T-helper 17 cell (primary cell): ENCODE measurements at places on chromosomes 6 and 20.

GRCh38 chr6:32047084-32047478, 8.9 kb downstream of the CYP21A2 start:
- H3K4me3 ChIP-seq, result no peak overlapping the region
- H3K36me3 ChIP-seq, result peaks cover 2% of the 10 kb centered on the region
- peaks cover 12% of the 10 kb centered on the region for H3K27me3 ChIP-seq
- DNase-seq, result no peak
- H3K4me1 ChIP-seq, result peaks cover 8% of the 10 kb centered on the region

- no peaks in the 10 kb centered on the region for H3K4me1 ChIP-seq
- H3K4me3 ChIP-seq, result no peak overlapping the region
- H3K27me3 ChIP-seq, result no peaks in the 10 kb centered on the region
- H3K36me3 ChIP-seq, result no peaks in the 10 kb centered on the region
- no peak for DNase-seq
- no peak overlapping the region for H3K27ac ChIP-seq
These were observed 446.2 kb downstream of the PLCB1 start for GRCh38 chr20:8578161-8578865.

DNA sequence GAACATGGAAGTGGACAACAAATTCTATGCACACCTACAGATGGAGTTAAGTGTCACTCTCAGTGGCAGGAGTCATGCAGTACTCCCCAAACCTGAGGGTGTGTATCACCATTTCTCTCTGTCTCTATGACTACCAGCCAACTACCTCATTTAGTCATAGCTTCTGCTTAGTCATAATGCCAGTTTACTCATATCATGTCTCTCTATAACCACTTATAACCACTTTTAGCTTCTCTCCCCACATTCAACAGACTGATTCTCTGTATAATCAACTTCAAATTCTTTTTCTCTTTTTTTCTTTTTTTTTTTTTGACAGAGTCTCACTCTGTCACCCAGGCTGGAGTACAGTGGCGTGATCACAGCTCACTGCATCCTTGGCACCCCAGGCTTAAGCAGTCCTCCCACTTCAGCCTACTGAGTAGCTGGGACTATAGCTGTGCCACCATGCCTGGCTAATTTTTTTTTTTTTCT, 13.8 kb upstream of the GTF3C6 start:
- peaks cover 2% of the 10 kb centered on the region for H3K4me1 ChIP-seq
- no peak for DNase-seq
- H3K27me3 ChIP-seq, result no peaks in the 10 kb centered on the region
- no peak overlapping the region for H3K27ac ChIP-seq
- H3K36me3 ChIP-seq, result no peaks in the 10 kb centered on the region
- H3K4me3 ChIP-seq, result no peak overlapping the region

DNA sequence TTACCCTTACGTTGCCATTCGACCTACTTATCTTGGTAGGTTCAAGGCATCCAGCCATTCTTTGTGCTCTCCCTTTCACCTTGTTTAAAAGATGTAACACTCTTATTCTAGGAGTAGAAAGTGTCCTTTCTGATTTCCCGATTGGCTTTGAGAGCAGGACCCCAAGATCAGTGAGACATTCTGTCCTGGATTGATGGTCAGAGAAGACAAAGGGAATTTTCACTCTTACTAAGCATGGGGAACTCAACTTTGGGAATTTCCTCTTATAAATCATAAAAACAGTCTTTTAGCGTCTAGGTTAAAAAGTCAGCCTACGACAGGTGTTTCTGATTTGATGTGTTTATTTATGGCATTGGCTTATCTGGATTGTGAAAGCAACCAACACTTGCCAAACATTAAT, 2.8 kb upstream of the AARS2 start:
- DNase-seq, result no peak
- no peak overlapping the region for H3K4me3 ChIP-seq
- H3K27ac ChIP-seq, result no peak overlapping the region

- peaks cover 5% of the 10 kb centered on the region for H3K4me1 ChIP-seq
- no peak for DNase-seq
- no peaks in the 10 kb centered on the region for H3K36me3 ChIP-seq
These were observed 34.2 kb upstream of the MDGA1 start for GRCh38 chr6:37731888-37732287.

GRCh38 chr6:14883921-14884320, 361.9 kb upstream of the JARID2 start:
- H3K4me3 ChIP-seq, result no peak overlapping the region
- no peaks in the 10 kb centered on the region for H3K4me1 ChIP-seq
- no peaks in the 10 kb centered on the region for H3K36me3 ChIP-seq
- no peaks in the 10 kb centered on the region for H3K27me3 ChIP-seq
- no peak for DNase-seq
- H3K27ac ChIP-seq, result no peak overlapping the region

DNA sequence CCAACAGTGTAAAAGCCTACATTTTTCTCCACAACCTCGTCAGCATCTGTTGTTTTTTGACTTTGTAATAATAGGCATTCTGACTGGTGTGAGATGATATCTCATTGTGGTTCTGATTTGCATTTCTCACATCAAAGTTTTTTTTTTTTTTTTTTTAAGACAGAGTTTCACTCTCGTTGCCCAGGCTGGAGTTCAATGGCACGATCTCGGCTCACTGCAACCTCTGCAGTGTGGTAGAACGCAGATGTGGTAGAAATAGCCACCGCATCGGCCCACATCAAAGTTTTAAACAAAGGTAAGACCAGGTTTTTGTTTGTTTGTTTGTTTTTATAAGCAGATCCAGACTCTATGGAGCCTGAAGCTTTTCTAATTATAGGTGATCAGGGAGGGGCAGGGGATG, 12.7 kb upstream of the PPP1R3G start:
- no peak overlapping the region for H3K27ac ChIP-seq
- DNase-seq, result no peak
- no peaks in the 10 kb centered on the region for H3K36me3 ChIP-seq
- no peaks in the 10 kb centered on the region for H3K4me1 ChIP-seq
- H3K27me3 ChIP-seq, result peaks cover 26% of the 10 kb centered on the region
- no peak overlapping the region for H3K4me3 ChIP-seq

DNA sequence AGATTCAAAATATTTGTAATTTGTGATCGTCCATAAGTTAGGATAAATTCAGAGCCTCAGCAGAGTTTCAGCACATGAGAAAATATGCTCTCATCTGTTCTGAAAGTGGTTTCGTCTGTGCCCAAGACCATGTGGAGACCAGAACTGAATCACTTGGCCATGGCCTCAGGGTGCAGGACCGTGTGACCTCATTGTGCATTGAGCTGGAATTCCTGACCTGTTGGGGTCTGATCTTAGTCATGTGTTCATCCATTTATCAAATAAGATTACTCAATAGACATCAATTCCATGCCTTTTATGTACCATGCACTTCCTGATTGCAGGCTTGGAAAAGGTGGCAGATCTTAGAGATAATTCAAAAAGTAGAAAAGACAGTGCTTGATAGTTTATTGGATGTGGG, 680.5 kb downstream of the QKI start:
- H3K4me1 ChIP-seq, result no peaks in the 10 kb centered on the region
- H3K27ac ChIP-seq, result no peak overlapping the region
- no peak for DNase-seq
- H3K27me3 ChIP-seq, result no peaks in the 10 kb centered on the region
- no peaks in the 10 kb centered on the region for H3K36me3 ChIP-seq

DNA sequence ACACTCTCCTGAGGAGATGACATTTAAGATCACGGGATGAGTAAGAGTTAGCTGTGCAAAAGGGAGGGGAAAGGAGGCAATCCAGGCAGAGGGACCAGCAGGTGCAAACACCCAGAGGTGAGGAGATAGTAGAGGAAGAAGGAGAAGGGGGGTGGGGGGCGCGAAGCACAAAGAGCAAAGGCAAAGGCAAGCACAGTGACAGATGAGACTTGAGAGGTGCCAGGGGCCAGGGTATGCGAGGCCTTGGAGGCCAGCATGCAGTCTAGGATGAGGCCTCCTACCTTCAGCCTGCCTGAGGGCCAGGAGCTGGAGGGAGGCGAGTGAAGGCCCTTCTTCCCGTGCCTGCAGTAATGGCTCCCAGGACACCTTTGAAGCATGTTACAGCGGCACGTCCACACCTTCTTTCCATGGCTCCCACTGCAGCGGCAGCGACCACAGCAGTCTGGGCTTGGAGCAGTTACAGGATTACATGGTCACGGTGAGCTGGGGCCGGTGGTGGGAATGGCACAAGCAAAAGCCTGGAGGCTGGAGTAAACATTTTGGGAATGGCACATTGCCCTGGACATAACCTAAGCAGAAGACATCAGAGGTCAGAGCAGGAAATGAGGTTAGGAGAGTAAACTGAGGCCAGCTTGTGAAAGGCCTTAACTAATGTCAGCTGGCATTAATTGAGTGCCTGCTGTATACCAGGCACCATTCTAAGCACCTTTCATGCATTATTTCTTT, 18.6 kb downstream of the CCM2L start:
- peaks cover 2% of the 10 kb centered on the region for H3K4me1 ChIP-seq
- no peak overlapping the region for H3K27ac ChIP-seq
- H3K36me3 ChIP-seq, result peaks cover 4% of the 10 kb centered on the region

DNA sequence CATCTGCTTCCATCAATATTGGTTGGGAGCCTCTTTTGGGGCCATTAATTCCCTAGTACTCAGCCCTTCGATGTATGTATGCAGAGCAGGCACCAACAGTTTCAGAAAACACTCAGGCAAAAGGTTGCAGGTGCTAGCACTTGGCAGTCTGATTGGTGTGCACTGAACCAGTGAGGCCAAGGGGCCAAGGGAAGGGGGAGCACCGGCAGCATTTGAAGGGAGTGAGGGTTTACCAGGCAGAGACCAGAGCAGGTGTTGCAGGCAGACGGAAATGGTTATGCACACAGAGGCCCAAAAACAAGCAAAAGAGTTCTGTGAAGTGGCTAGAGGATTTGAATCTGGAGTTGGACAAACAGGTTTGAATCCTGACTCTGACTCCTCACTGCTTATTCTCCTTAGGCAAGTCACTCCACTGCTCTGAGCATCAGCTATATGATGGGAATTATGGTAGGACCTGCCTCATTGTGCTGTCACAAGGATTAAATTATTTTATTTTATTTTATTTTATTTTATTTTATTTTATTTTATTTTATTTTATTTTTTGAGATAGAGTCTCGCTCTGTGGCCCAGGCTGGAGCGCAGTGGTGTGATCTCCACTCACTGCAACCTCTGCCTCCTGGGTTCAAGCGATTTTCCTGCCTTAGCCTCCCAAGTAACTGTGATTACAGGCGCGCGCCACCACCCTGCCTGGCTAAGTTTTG, 58.1 kb upstream of the SHLD1 start:
- no peaks in the 10 kb centered on the region for H3K27me3 ChIP-seq
- H3K4me3 ChIP-seq, result no peak overlapping the region
- H3K4me1 ChIP-seq, result no peaks in the 10 kb centered on the region
- DNase-seq, result no peak

DNA sequence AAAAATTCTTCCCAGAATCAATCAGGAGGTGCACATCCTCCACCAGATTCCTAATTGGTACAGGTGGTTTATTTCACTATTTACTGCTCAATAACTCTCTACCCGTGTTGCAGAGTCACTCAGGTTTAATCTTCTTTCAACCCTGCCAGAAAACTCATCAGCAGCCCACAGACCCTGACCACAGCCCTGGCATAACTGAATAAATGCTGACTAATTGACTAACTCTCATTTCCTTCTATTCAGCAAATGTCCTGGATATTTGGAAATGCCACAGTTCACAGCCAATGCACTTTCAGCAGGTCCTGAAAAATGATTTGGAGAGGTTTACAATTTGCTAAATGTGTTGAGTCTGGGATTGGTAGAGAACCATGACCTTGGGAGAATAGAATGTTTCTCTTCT, 62.3 kb downstream of the TRMT6 start:
- no peak overlapping the region for H3K4me3 ChIP-seq
- no peak overlapping the region for H3K27ac ChIP-seq
- H3K27me3 ChIP-seq, result peaks cover 10% of the 10 kb centered on the region
- peaks cover under 1% of the 10 kb centered on the region for H3K36me3 ChIP-seq
- no peak for DNase-seq

DNA sequence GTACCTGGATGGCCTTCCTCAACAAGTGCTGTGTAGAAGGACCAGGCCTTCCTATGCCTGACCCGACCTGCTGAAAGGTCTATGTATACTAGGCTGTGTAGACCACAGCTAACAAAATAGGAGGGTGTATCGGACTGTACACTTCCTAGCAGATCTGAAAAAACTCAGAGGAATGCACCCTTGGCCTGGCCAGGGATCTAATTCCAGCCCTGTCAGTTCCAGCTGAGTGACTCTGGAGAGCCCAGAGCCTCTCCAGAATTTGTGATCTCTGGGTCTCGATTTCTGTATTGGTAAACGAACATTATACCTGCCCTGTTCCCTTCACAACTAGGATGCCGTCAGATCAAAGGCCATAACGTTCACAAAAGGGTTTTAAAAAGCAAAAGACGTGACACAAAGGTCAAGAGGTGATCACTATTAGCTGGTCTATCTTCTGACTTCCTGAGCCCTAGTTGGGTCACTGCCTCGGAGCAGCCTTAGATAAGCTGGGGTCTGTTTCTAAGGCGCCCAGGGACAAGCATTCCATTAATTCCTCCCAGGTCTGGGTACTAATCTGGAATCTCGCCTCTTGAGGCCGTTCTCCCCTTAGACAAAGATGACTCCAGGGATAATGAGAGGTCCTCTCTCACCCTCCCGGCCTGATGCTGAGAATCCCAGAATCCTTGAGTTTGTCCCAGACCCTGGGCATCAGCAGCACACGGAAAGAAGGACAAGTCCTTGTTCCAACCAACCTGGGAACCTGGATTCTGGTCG, 13.9 kb downstream of the MTCH1 start:
- H3K27ac ChIP-seq, result peak overlapping the region; percentile 14
- no peak for DNase-seq
- peaks cover 6% of the 10 kb centered on the region for H3K36me3 ChIP-seq
- H3K27me3 ChIP-seq, result no peaks in the 10 kb centered on the region
- peaks cover 3% of the 10 kb centered on the region for H3K4me1 ChIP-seq

DNA sequence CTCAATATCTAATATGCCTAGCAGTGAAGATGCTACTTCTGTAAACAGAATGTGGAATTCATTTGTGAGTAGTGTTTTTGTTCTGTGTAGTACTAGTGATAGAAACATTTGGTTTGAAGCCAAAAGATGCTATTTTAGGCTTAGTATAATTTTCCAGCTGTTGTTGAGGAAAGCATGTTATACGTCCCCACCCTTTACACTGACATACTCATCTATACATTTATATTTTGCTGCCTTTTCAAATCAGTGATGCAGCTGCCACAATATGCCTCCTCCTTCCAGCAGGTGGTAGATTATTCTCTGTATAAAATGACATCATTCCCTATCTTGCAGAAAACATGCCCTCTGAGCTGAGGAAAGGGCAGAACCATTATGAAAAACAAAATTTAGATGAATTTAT, 1217.6 kb upstream of the GJE1 start:
- H3K27ac ChIP-seq, result no peak overlapping the region
- DNase-seq, result no peak
- H3K4me1 ChIP-seq, result no peaks in the 10 kb centered on the region
- H3K4me3 ChIP-seq, result no peak overlapping the region
- H3K36me3 ChIP-seq, result no peaks in the 10 kb centered on the region
